ENCODE measurements at places on chromosomes 2 and 18. TPM values are rescaled to one million over a fixed set of nuclear protein-coding genes. Genes with fewer than 3 reads are reported as not detected.

Gene SLC14A1
- 3.6 TPM for total RNA-seq

Gene NT5C1B
- total RNA-seq: not detected

Gene CYP27C1
- total RNA-seq: not detected

Gene DNMT3A
- 80.7 TPM for total RNA-seq

Gene DSG3
- not detected for total RNA-seq

Gene LRP2
- 0.07 TPM for total RNA-seq

Gene GPATCH11
- 17.8 TPM for total RNA-seq

Gene ALK
- total RNA-seq: not detected
